Activated effector memory CD4-positive, alpha-beta T cell treated with Interleukin-2 at 50 U/mL for 16 hours (primary cell): ENCODE measurements at places on chromosomes 6 and 20.

DNA sequence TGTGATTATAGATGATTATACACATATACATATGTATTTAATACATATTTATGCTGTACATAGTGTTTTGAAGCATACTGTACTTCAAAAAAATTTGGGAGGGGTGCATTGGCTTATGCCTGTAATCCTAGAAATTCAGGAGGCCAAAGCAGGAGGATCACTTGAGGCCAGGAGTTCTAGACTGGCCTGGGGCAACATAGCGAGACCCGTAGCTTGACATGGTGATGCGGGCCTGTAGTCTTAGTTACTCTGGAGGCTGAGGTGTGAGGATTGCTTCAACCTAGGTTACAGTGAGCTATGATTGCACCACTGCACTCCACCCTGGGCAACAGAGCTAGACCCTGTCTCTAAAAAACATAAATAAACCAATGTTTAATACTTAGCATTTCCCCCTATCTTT is 1.6 kb upstream of the FAM110A start:
- DNase-seq: no peak

GRCh38 chr6:40848868-40849514 is 190.0 kb downstream of the UNC5CL start:
- DNase-seq: no peak

DNA sequence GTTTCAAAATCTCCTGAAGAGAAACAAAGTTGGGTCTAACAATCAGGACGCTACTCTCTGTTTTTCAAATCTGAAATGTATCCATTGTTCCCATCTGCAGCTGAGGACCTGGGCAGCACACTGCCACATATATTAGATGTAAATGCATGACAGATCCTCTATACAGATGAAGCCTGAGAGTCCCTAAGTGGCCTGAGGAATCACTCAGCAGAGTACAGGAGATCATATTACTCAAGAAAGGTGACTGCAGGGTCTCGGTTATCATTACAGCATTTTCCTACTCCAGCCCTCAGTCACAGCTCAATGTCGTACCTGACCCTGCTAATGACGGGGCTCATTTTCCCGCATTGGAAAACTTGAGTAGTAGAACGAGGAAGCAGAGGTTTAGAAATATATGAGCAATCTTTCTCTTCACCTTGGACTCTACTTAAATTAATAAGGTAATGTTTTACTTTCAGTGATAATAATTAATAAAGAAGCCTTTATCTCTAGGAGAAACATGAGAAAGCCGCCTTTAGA is 256.2 kb upstream of the IRAK1BP1 start:
- DNase-seq: no peak

DNA sequence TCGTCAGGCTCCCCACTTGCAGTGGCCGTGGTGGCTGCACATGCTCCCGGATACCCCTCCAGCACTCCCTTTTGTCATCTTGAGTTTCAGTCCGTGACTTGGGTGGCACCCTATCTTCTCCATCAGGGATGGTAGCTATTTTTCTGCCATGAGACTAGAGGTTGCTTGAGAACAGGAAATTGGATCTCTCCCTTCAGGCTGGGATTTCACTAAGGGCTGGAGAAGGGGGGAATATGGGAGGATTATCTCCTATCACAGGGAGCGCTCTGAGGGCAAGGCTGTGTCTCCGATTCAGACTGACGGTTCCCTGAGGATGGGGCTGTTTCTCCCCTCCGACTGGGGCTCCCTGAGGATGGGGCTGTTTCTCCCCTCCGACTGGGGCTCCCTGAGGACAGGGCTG is 123.1 kb downstream of the MRPL14 start:
- no peak for DNase-seq
